ENCODE measurements at places on chromosomes 2 and 18.

GRCh38 chr18:21933931-21934765, 193.6 kb downstream of the MIB1 start:
- no peak for DNase-seq

DNA sequence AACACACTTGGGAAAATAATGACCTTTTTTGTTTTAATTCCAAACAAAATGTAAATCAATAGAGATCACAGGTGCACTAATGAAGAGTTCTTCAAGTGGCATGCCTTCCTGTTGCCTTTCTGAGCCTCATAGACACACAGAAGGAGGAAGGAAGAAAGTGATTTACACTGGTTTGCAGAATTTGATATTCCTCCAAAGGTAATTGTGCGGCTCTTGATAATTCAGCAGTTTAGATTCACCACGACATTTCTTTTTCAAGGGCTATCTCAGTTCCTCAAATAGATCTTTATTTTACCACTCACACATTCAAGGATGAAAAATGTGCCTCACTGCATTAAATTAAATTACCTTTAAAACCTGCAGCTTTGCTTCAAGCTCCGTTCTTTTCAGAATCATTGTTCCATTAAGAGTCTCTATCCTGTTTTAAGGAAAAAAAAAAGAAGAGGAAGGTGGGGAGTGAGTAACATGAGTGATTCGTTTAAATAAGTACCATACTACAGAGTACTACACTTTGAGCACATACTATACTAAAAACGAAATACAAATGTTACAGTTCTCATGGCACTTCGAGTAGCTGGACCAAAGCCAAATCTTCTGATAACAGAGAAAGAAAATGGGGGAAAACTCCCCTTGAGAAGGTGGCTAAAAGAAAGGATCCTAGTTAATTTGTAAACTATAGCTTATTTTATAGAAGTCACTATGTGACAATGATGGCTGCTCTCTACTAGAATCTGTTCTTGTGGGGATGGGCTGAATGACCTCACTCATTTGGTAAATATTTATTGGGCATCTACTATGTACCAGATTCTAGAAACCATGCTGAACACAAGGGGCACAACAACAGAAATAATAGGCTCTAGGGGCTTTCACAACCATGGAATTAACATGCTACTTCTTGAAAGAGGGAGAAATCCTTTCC, 16.6 kb downstream of the CYTIP start:
- DNase-seq: no peak

DNA sequence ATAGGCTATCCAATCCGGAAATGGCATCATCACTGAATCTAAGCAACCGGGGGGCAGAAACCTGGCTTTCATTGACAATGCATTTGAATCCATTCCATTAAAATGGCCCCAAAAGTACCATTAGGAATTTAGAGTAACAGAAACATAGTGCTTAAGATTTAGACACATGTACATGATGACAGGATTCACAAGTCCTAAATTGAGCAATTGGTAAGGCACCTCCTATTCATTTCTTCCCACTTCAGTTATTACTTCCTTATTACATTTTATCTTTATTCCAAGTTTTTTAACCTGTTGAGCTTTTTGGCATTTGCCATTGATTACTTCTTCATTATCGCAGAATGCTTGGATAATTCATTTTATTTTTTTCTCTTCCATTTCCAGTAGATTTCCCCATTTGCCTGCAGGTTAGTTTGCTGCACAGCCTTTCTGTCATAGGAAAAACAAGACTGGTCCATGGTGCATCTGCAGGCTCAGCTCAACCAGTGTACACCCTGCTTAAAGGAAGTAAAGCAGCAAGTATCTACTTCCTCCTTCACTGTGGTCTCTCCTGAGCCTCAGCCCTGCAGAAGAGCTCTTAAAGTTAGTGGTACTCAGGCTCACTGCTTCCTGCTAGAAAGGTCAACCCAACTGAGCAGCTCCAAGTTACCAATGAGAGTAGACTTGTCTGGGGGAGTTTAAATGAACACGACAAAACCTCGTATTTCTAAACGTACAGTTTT, 89.2 kb downstream of the DOCK10 start:
- no peak for DNase-seq

DNA sequence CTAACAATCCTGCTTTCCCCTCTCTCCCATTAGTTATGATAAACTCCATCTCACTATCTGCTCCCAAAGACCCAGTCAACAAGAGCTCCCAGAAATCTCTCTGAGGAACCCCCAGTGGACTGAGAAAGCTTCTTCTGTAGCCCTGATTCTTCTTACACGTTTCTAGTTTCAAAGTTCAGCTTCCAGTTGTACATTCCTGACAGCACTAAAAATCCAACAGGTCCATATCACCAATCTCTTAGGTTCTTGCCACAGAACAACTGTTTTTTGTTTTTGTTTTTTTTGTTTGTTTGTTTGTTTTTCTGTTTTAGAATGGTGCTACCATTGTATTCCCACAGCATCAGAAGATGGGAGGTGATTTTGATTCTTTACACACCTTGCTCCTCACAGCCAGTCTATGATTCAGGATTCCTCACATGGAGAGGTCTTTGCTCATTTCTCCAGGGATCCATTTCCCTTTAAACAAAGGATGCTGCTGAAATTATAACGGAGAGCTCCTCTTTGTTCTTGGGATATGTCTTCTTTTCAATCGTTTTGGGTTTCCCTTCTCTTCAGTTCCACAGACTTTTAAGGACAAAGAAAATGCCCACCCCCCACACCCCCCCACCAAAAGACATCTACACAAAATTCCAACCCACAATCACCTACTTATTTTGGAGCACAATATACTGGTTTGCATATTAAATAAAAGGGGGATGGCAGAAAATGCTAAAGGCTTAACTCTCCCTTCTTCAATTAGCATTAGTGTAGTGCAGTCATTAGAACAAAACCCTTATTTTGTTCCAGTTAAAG, 56.0 kb upstream of the COBLL1 start:
- no peak for DNase-seq

- no peak for DNase-seq
Measured at GRCh38 chr2:196328088-196328680, 156.8 kb upstream of the STK17B start.

GRCh38 chr2:38074058-38074763, 1.7 kb downstream of the CYP1B1 start:
- no peak for DNase-seq

DNA sequence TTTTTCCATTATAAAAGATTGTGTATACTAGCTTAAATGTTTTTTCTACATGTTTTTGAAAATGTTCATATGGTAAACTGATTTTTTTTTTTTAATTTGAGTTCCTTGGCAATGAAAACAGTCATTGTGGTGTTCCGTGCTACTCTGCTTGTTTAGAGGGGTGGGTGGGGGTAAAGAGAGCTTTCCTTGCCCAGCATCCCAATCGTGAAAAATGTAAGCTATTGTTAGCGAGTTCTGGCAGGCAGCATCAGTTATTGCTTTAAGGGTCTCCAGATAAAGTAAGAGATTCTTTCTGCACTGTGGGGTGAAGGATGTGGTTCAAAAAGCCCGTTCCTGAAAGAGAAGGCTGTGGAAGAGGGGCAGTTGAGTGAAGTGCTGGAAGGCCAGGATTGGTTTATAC, 118.4 kb downstream of the TANC1 start:
- DNase-seq: no peak

DNA sequence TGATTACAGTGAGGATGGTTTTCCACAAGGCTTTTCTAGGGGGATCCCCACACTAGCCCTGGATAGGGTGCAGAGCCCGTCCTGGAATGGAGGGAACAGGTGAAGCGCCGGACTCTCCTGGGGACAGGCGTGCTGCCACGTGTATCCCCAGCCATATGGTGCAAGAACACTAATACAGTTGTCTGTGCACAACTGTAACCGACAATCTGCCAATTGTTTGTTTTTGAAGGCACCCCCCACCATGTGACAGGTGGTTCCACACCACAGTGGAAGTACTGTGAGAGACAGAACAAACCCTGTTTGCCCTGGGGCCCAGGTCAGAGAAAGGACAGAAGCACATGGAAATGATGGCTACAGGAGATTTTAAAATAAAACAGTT, 52.9 kb downstream of the MYCN start:
- DNase-seq: no peak

GRCh38 chr2:118807668-118808428, 39.6 kb downstream of the EN1 start:
- DNase-seq: no peak
